ENCODE measurements at places on chromosomes 3 and 15.

- peaks cover 4% of the 10 kb centered on the region for H3K4me1 ChIP-seq
- H3K27me3 ChIP-seq = no peaks in the 10 kb centered on the region
- no peaks in the 10 kb centered on the region for H3K36me3 ChIP-seq
- no peak overlapping the region for H3K27ac ChIP-seq
- H3K4me3 ChIP-seq = no peak overlapping the region
Observed at GRCh38 chr3:150040097-150040496, 69.4 kb upstream of the PFN2 start.

GRCh38 chr3:132867956-132868355 is 145.7 kb upstream of the NPHP3 start:
- H3K4me3 ChIP-seq = no peak overlapping the region
- no peaks in the 10 kb centered on the region for H3K4me1 ChIP-seq
- no peaks in the 10 kb centered on the region for H3K36me3 ChIP-seq

GRCh38 chr3:169394316-169394715 is 269.2 kb downstream of the MECOM start:
- no peak overlapping the region for H3K4me3 ChIP-seq
- DNase-seq = no peak
- no peak overlapping the region for H3K27ac ChIP-seq
- no peaks in the 10 kb centered on the region for H3K4me1 ChIP-seq
- no peaks in the 10 kb centered on the region for H3K36me3 ChIP-seq

DNA sequence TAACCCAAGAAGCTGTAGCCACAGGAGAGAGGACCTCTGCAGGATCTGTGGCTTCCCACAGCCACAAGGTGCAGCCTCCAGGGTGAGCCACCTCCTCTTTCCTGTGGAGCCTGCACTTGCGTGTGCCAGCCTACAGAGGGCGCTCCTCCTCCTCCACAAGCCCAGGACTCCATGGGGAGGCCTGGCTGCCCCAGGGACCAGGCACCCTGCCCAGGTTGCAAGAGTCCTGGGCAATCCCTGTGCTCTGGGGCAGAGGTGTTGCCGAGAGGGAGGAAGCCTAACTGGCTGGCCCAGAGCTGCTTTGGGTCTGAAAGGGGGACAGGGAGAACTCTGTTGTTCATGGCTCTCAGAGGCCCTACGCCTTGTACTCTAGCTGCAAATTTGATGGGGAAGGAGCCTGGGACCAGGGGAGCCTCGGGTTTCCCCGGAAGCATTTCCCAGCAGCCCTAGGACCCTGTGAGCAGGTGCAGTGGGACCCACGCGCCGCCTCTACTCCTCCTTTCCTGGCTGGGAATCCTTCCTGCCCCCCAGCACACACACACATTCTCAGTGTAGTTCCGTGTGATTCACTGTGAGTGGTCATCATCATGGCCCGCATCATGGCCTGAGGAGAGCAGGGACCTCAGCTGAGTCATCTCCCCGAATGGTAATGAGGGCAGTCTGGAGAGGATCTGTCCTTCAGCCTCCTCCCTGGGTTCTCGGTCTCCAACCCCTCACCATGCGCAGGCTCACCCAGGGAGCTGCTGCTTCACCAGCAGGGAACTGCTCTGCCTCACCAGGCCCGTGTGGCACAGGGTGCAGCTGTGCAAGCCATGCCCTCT is 24.3 kb downstream of the TBC1D21 start:
- H3K4me1 ChIP-seq = peaks cover 14% of the 10 kb centered on the region
- no peak overlapping the region for H3K4me3 ChIP-seq
- H3K36me3 ChIP-seq = no peaks in the 10 kb centered on the region
- no peak overlapping the region for H3K27ac ChIP-seq
- peak; percentile 55 for DNase-seq

GRCh38 chr3:54960701-54961100 is 32.8 kb upstream of the LRTM1 start:
- no peaks in the 10 kb centered on the region for H3K27me3 ChIP-seq
- peaks cover 3% of the 10 kb centered on the region for H3K4me1 ChIP-seq
- H3K36me3 ChIP-seq = no peaks in the 10 kb centered on the region
- no peak for DNase-seq
- H3K27ac ChIP-seq = no peak overlapping the region

DNA sequence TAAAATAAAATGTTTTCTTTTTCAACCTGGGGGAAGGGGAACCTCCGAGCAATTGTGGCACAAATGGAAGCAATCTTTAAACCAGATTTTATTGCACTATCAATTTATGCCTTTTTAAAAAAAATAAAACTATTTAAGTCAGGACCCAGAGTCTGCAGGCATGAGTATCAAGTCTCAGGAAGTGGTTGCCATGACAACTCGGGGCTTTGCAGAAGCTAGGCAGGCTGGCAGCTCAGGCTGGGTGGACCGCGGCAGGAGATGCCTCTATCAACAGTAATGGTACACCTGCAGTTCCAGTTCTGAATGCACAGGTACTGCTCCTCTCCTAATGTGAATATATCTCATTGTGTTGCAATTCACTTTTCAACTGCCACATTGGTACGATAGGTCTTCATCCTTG is 447.7 kb downstream of the GABRG3 start:
- no peaks in the 10 kb centered on the region for H3K36me3 ChIP-seq
- H3K27ac ChIP-seq = no peak overlapping the region
- DNase-seq = peak; percentile 49
- H3K4me1 ChIP-seq = no peaks in the 10 kb centered on the region

GRCh38 chr3:19457449-19457848 is 309.1 kb downstream of the KCNH8 start:
- DNase-seq = no peak
- H3K27me3 ChIP-seq = no peaks in the 10 kb centered on the region
- peaks cover 2% of the 10 kb centered on the region for H3K4me1 ChIP-seq
- no peak overlapping the region for H3K27ac ChIP-seq
- H3K4me3 ChIP-seq = no peak overlapping the region

- H3K27me3 ChIP-seq = no peaks in the 10 kb centered on the region
- no peak overlapping the region for H3K27ac ChIP-seq
- no peak overlapping the region for H3K4me3 ChIP-seq
- DNase-seq = no peak
Observed at GRCh38 chr15:69861331-69862171, 236.2 kb downstream of the TLE3 start.

- H3K4me3 ChIP-seq = no peak overlapping the region
- H3K27ac ChIP-seq = no peak overlapping the region
- no peak for DNase-seq
- H3K27me3 ChIP-seq = no peaks in the 10 kb centered on the region
- H3K4me1 ChIP-seq = peaks cover 3% of the 10 kb centered on the region
Observed at GRCh38 chr3:167814441-167814951, 79.0 kb downstream of the SERPINI1 start.

GRCh38 chr3:52228266-52228665 is 2.8 kb upstream of the TLR9 start:
- H3K27ac ChIP-seq = no peak overlapping the region
- H3K4me3 ChIP-seq = no peak overlapping the region
- DNase-seq = no peak
- peaks cover 31% of the 10 kb centered on the region for H3K36me3 ChIP-seq

- peaks cover 29% of the 10 kb centered on the region for H3K36me3 ChIP-seq
- H3K27me3 ChIP-seq = no peaks in the 10 kb centered on the region
- H3K4me3 ChIP-seq = no peak overlapping the region
- no peak for DNase-seq
- H3K27ac ChIP-seq = no peak overlapping the region
- no peaks in the 10 kb centered on the region for H3K4me1 ChIP-seq
Observed at GRCh38 chr15:67183443-67184169, 70.9 kb downstream of the AAGAB start.

- no peak for DNase-seq
- no peak overlapping the region for H3K4me3 ChIP-seq
- H3K4me1 ChIP-seq = no peaks in the 10 kb centered on the region
- no peaks in the 10 kb centered on the region for H3K27me3 ChIP-seq
Observed at GRCh38 chr3:135982404-135982761, 16.9 kb downstream of the PPP2R3A start.

GRCh38 chr3:27380433-27381357 is 11.5 kb upstream of the NEK10 start:
- no peak overlapping the region for H3K27ac ChIP-seq
- no peaks in the 10 kb centered on the region for H3K27me3 ChIP-seq
- no peak for DNase-seq
- no peak overlapping the region for H3K4me3 ChIP-seq

DNA sequence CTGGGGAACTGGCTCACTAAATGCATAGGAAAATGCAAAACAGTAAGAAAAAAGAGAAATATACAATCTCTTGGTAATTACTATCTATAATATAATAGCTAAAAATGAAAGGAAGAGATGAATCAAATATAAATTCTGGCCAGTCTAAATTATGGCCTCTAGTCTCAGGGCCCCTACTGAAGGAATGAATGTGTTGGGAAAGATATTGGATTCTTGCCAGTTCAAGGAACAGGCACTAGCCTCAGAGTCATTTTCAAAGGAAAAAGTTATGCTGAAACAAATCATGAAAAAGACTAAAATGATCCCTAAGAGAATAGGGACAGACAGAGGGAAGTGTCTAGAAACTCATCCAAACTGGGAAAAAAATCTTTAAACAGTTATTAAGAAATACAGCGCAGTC is 62.4 kb downstream of the C3orf80 start:
- H3K4me3 ChIP-seq = no peak overlapping the region
- peaks cover 11% of the 10 kb centered on the region for H3K36me3 ChIP-seq
- no peaks in the 10 kb centered on the region for H3K27me3 ChIP-seq
- H3K4me1 ChIP-seq = no peaks in the 10 kb centered on the region
- H3K27ac ChIP-seq = no peak overlapping the region

GRCh38 chr15:67120839-67121643 is 55.6 kb downstream of the SMAD3 start:
- H3K27me3 ChIP-seq = no peaks in the 10 kb centered on the region
- H3K4me3 ChIP-seq = no peak overlapping the region
- no peak for DNase-seq
- H3K4me1 ChIP-seq = peaks cover 15% of the 10 kb centered on the region
- no peak overlapping the region for H3K27ac ChIP-seq

DNA sequence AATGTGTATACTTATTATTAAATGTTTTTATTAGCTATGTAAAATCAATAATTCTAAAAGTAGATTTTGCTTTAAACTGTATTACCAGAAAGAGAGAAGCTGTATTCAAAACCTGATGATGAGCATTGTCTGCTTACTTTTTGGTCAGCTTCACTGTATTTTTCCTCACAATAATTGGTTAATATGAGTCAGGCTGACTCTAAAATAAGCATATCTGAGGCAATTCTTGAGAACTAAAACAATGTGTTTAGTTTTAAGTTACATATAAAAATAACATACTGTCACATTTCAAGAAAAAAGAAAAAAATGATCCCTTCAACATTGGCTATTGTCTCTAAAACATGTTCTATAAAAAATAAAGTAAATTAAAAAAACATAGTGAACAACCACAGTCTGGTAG is 66.1 kb downstream of the EPHA3 start:
- peaks cover 12% of the 10 kb centered on the region for H3K4me1 ChIP-seq
- no peak for DNase-seq
- H3K36me3 ChIP-seq = no peaks in the 10 kb centered on the region
- no peak overlapping the region for H3K4me3 ChIP-seq

DNA sequence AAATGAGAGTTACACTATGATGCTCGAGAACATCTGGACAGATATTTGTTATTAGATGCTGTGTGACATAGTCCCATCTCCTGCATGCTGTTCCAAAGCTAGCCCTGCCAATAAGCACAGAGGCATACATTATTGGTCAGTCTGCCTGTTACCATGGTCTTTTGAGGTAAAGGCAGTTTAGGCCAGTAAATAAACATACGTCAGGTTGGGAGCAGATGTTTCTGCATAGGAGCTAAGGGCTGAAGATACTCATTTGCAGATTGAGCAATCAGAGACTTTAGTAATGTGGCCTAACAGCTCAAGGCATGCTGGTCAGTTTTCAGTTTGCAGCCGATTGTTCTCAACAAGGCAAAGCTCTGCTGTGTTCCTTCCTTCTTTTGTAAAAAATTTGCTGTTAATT is 192.9 kb downstream of the ADAMTSL3 start:
- DNase-seq = no peak
- H3K27me3 ChIP-seq = no peaks in the 10 kb centered on the region
- no peak overlapping the region for H3K4me3 ChIP-seq

GRCh38 chr3:99562138-99562537 is 76.3 kb upstream of the COL8A1 start:
- H3K4me1 ChIP-seq = no peaks in the 10 kb centered on the region
- no peaks in the 10 kb centered on the region for H3K27me3 ChIP-seq
- no peaks in the 10 kb centered on the region for H3K36me3 ChIP-seq
- peak; percentile 23 for DNase-seq
- no peak overlapping the region for H3K4me3 ChIP-seq
- no peak overlapping the region for H3K27ac ChIP-seq

DNA sequence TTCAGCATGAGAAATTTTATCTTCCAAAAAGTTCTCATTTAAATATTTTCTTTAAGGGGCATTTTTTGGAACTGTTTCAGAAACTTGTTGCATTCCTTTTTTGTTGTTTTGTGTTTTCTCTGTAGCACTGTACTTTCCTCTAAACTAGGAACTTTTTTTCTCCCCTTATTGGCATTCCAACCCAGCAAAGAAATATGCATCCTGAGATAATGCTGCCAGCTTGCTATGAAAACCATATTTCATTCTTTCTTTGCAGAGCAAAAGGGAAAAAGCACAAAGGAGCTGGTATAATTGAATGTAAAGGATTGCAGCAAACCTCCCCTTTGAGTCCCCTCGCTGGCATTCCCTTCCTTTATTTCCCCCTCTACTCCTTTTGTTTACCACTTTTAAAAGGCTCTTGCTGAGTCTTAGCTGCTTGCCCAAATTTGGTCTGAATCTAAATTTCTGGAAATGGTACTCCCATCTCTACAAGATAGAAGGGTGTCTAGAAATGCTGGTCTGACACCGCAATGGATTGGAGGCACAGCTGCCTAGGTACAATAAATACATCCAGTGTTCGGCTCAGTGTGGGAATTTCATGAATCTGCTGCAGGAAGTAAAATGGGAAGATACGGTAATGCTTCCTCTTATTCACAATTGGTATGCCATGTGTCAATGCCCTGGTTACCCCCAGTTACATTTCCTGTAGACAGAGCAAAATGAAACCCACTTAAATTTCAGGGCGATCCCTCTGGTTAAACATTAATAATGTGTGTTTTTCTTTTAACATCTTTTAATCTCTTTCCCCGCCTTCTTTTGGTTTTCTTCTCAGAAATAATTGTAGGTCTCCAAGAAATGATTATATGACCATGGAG is 156.6 kb downstream of the MEIS2 start:
- peaks cover 7% of the 10 kb centered on the region for H3K36me3 ChIP-seq
- no peaks in the 10 kb centered on the region for H3K27me3 ChIP-seq
- DNase-seq = peak; percentile 31
- no peak overlapping the region for H3K4me3 ChIP-seq
